Pancreas (tissue), 10 donors: ENCODE measurements at places on chromosomes 13 and 19. TPM values are rescaled to one million over a fixed set of nuclear protein-coding genes. Genes with fewer than 3 reads are reported as not detected.

TINCR gene
- 0.27 TPM for polyA plus RNA-seq

SIGLEC12 gene
- not detected for polyA plus RNA-seq

ATXN8OS gene
- polyA plus RNA-seq: not detected

DENND1C gene
- 2.1 TPM for polyA plus RNA-seq

FGF14 gene
- 0.46 TPM for polyA plus RNA-seq

LYPD3 gene
- polyA plus RNA-seq: 0.38 TPM

NCR1 gene
- not detected for polyA plus RNA-seq

TNNT1 gene
- polyA plus RNA-seq: not detected

ZNF320 gene
- polyA plus RNA-seq: 3.6 TPM

KCNC3 gene
- polyA plus RNA-seq: 4.8 TPM

CEACAM16 gene
- 0.57 TPM for polyA plus RNA-seq

KCNRG gene
- 0.30 TPM for polyA plus RNA-seq
